ENCODE measurements at places on chromosomes 5 and 9.

DNA sequence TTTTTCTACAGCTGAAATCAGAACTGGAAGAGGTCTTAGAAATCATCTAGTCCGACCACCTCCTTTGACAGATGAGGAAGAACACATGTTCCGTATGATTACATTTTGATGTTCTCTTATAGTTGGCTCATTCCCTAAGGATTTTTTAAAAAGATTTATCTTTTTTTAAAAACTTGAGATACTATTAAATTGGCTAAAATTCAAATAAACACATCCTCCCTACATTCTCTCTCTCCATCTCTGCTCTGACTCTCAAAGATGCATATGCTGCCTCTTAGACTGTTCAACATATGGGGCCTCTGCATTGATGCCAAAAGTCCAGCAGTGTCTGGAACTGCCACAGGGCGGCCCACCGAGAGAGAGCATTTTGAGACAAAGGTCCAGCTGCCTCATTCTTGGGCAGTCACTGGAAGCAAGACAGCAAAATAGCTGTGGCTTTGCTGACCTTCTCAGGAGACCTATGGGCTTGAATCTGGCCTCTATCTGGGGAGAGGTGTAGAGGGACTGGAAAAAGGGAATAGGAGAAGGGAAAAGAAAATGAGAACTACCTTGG lies 12.8 kb upstream of the TSSK1B start:
- no peak for DNase-seq

- DNase-seq: no peak
Observed at GRCh38 chr5:13831351-13831750, 113.1 kb downstream of the DNAH5 start.

- DNase-seq: no peak
Observed at GRCh38 chr9:34430843-34431437, 27.4 kb downstream of the FAM219A start.

- no peak for DNase-seq
Observed at GRCh38 chr5:172322028-172322965, 38.7 kb upstream of the UBTD2 start.

DNA sequence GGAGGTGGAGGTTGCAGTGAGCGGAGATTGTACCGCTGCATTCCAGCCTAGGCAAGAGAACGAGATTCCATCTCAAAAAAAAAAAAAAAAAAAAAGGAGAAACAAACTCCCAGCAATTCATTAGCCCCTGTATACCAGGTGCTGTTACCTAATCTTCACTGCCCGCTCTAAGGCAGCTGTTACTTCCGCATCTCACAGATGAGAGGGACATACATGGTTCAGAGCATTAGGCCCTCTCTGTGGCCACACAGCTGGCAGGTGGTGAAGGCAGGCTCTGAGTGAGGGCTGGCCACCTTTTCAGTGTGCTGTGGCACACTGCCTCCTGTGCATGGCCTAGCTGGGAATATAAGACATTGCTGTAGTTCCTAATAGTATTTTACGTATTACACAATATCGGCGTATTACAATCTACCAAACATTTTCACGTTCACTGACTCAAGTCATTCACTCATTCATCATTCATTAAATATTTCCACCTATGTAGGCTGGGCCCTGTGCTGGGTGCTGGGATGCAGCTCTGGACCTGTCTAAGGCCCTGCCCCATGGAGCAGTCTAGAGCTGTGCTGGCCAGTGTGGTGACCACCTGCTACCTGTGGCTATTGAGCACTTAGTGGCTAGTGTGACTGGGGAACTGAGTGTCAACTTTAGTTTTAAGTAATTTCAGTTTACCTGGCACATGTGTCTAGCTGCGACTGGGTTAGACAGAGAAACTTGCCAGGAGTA lies 35.8 kb downstream of the RGS3 start:
- DNase-seq: no peak

DNA sequence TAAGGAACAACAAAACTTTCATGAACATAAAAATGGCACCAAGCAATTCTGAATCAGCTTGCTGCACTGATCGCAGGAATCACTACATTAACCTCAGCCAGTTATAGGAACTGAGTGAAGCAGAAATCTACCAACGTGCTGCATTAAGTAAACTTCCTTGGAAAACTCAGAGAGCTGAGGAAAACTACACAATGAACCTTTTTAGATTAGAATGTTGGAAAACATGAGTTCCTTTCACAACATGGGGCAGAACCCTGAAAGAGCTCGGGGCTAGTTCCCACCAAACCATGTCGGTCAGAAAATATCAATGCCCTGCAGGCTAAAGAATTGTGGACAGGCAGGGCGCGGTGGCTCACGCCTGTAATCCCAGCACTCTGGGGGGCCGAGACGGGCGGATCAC lies 19.4 kb downstream of the ALDH7A1 start:
- no peak for DNase-seq

DNA sequence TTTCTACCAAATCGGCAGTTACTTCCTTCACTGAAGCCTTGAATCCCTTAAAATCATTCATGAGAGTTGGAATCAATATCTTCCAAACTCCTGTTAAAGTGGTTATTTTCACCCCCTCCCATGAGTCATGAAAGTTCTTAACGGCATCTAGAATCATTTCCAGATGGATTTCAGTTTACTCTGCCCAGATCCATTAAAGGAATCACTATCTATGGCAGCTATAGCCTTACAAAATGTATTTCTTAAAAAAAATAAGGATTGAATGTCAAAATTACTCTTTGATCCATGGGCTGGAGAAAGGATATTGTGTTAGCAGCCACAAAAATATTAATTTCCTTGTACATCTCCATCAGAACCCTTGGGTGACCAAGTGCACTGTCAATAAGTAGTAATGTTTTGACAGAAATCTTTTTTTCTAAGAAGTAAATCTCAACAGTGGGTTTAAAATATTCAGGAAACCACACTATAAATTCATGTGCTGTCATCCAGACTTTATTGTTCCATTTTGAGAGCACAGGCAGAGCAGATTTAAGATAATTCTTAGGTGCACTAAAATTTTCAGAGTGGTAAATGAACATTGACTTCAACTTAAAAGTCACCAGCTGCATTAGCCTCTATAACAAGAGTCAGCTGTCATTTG lies 767.7 kb downstream of the DTWD2 start:
- no peak for DNase-seq

- DNase-seq: peak; percentile 23
Observed at GRCh38 chr9:90546200-90546599, 96.4 kb downstream of the DIRAS2 start.

GRCh38 chr9:135914921-135915320 lies 7.6 kb upstream of the CAMSAP1 start:
- no peak for DNase-seq

DNA sequence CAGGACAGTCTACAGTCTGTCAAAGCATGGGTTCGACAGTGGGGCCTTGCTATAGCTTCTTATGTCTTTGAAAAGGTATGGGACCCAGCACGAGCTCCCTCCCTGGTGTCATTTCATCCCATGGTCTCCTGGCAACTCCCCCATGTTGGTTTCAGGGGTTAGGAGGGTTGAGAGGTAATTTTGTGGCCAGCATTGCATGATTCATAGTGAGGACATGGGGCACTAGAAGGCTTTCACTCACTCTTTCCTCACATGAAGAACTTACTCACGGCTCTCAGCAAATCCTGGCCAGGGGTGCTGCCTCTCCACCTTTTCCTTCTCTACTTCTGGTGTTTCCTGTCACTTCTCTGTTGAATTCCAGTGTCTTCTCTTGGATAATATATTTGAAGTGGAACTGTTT lies 134.7 kb upstream of the TNPO1 start:
- no peak for DNase-seq

DNA sequence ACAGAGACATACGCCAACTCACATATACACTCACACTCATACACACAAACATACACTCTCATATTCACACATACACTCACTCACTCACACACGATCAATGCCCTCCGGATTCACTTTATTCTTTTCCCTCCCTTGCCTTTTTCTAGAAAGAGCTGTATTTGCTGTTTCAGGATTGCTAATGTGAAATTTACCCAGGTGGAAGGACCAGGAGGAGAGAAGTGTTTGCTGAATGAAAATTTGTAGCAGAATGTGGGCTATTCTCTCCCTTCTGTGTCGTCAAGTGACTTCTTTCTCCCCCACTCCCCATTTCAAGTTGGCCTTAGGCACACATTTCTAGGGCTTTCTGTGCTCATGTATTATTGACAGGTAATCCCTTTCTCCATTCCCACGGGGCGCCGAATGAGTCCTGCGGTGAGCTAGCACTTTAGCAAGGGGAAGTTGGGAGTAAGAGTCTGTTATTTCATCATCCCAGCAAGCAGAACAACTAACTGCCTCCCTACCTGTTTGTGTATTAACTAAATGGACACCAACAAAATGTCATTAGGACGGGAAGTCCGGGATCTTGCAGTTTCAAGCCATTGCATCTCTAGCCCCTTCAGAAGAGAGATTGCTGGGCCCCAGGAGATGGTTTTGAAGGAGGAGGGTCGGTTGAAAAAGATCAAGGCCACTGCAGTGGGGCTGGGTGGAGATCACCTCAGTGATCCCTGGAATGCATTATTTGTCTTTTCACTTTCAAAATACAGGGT lies 97.1 kb upstream of the TAF11L2 start:
- DNase-seq: no peak

DNA sequence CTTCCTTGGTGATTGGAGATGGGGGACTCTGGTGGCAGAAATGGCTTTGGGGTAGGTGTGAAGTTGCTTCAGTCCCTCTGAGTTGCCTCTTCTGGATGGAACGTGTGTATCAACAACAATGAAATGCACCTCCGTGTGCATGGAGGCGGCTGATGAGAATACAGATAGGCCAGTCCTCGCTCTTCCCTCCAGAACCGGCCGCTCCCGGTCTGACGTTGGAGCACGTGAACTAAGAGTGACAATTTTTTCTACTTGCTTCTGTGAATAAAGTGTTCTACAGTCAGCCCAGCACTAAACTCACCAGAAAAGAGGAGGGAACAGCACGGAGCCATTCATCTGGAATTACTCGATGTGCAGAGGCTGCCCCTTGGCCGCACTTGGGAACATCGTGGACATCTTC lies 90.7 kb downstream of the ANKRD33B start:
- DNase-seq: no peak

DNA sequence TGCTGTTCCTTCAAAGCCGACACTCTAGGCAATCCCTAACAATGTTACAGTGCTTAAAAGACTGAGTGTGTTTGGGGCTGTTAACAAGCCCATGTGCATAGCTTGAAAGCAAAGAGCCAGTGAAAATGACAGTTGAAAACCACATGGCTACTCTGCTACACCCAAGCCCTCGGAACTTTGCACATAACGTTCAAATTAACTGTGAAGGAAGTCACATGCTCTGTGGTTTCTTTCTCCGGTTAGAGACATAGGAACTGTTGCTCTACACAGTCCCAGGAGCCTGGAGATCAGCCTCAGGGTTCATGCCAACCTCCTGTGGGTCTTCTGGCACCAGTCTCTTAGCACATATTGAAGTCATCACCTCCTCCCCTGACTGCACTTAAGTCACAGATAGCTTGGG lies 51.1 kb downstream of the C9orf152 start:
- no peak for DNase-seq

GRCh38 chr9:37239224-37239859 lies 119.0 kb downstream of the ZCCHC7 start:
- no peak for DNase-seq

- DNase-seq: peak; percentile 47
Observed at GRCh38 chr9:90311811-90312210, 330.8 kb downstream of the DIRAS2 start.
